ENCODE measurements at places on chromosomes 16 and 17.

DNA sequence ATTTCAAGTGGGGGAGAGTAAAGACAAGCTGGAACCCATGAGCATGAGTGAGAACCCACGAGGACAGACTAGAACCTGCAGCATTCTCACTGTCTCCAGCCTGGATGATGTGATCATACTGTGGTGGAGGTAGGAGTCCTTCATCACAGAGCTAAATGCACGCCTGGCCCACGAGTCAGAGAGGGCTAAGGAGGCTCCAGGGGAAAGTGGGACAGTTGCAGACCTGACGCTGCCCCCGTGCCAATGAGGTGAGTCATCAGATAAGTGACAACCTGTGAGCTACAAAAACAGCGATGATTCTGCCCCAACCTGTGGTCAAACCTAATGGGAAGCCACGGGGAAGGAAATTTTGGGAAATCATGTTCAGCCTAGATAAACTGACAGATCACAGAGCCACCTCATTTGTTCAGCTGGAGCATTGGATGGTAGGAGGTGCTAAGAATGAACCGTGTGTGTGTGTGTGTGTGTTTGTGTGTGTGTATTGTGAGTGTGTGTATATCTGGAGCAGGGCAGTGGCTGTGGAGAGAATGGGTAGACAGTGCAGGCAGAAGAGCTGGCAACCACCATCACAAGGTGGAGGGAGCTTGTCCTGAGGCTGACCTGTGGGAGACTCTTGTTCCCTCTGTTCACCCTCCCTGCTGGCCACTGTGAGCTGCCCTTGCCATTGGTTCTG lies 131.8 kb downstream of the UTP18 start:
- H3K4me3 ChIP-seq: no peak overlapping the region
- H3K27me3 ChIP-seq: peaks cover 26% of the 10 kb centered on the region
- no peak for DNase-seq
- H3K27ac ChIP-seq: no peak overlapping the region

- H3K4me1 ChIP-seq: peaks cover 1% of the 10 kb centered on the region
- no peak overlapping the region for H3K27ac ChIP-seq
- H3K4me3 ChIP-seq: no peak overlapping the region
- no peaks in the 10 kb centered on the region for H3K27me3 ChIP-seq
- H3K36me3 ChIP-seq: peaks cover 13% of the 10 kb centered on the region
- no peak for DNase-seq
Measured at GRCh38 chr17:8365143-8365542, 11.4 kb downstream of the KRABD2 start.

- H3K4me3 ChIP-seq: no peak overlapping the region
- H3K27ac ChIP-seq: no peak overlapping the region
- peaks cover 41% of the 10 kb centered on the region for H3K36me3 ChIP-seq
- H3K27me3 ChIP-seq: no peaks in the 10 kb centered on the region
Measured at GRCh38 chr17:29091606-29092289, 48.8 kb downstream of the PIPOX start.

DNA sequence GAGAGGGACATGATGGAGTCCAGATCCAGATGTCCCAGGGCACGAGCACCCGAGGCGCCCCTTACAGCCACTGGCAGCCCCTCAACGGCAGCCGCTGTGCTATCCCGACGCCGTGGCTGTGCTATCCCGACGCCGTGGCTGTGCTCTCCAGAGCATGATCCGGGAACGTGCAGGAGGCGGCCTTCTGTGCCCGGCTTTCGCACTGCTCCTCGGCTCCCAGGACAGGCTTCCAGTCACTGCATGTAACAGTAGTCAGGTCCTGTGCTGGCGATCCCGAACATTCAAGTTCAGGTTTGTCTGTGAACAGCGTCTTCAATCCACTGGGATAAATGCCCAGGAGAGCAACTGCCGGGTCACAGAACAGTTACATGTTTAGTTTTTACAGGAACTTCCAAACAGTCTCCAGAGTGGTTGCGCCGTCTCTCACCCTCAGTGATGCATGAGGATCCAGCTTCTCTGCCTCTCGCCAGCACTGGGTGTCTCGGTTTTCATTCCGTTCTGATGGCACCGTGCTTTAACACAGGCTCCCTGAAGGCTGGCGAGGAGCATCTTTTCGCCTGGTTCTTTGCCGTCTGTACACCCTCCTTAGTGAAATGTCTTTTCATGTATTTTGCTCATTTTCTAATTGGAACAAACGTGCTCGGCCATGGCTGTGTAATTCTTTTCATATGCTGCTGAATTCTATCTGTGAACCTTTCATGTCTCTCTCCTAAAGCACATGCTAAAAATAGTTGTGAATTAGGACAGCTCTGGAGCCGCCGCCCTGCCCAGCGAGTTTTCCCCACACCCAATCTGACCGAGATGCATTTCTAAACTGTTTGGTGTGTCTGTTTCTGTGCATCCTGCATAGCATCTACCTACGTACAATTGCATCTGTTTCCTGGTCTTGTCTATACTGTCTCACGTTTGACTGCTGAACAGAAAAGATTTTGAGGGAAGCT lies 72.6 kb upstream of the METRNL start:
- no peak for DNase-seq
- H3K27ac ChIP-seq: no peak overlapping the region
- no peaks in the 10 kb centered on the region for H3K27me3 ChIP-seq
- peaks cover 14% of the 10 kb centered on the region for H3K36me3 ChIP-seq
- no peaks in the 10 kb centered on the region for H3K4me1 ChIP-seq

DNA sequence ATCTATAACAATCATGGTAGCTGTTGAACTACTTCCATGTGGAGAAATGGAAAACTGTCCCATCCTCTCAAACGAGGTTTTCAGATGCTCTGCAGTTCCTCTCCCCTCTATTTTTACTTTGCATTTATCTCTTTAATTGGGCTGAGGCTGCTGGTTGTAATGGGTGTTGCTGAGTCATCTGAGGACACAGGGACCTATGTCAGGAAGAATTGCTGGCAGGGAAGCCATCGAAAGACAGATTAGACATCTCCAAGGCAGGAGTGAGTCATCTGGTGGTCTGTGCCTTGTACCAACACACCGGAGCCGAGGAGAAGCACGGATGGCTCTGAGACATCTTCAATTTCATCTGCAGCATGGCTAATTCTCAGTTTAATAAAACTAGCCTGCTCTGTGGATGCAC lies 394.5 kb downstream of the GRIN2A start:
- DNase-seq: no peak
- H3K27me3 ChIP-seq: no peaks in the 10 kb centered on the region
- H3K27ac ChIP-seq: no peak overlapping the region
- H3K4me3 ChIP-seq: no peak overlapping the region
- H3K4me1 ChIP-seq: no peaks in the 10 kb centered on the region
- no peaks in the 10 kb centered on the region for H3K36me3 ChIP-seq

GRCh38 chr16:11833951-11834695 lies 17.2 kb downstream of the RSL1D1 start:
- DNase-seq: no peak
- no peak overlapping the region for H3K27ac ChIP-seq

DNA sequence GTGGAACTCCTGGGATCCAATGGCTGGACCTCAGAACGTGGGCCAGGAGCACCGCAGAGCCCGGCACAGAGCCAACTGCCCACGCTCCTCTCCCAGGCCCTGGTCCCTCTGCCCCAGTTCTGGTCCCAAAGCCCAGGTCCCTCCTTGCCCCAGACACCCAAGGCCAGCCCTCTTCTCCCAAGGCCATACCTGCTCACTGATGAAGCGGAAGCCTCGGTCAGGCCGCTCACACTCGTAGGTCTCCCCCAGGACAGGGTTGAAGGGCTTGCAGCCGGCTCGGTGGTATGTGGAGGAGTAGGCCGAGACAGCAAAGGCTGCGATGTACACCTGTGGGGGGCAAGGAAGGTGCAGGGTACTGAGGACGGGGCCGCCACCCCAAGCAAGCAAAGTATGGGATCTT lies 8.5 kb downstream of the OSBPL7 start:
- H3K4me1 ChIP-seq: peaks cover 21% of the 10 kb centered on the region
- H3K36me3 ChIP-seq: peaks cover 59% of the 10 kb centered on the region
- H3K27me3 ChIP-seq: no peaks in the 10 kb centered on the region
- H3K4me3 ChIP-seq: no peak overlapping the region
- no peak for DNase-seq
- H3K27ac ChIP-seq: no peak overlapping the region

All from activated CD4-positive, alpha-beta memory T cell treated with anti-CD3 and anti-CD28 coated beads, Interleukin-2, amount 10 ng/mL, durations not matched to agents 7 days and 5 days (primary cell).